ENCODE measurements at places on chromosomes 2 and 18.
A peak's percentile ranks its signal among the peaks of the same experiment; 100 is the strongest.

DNA sequence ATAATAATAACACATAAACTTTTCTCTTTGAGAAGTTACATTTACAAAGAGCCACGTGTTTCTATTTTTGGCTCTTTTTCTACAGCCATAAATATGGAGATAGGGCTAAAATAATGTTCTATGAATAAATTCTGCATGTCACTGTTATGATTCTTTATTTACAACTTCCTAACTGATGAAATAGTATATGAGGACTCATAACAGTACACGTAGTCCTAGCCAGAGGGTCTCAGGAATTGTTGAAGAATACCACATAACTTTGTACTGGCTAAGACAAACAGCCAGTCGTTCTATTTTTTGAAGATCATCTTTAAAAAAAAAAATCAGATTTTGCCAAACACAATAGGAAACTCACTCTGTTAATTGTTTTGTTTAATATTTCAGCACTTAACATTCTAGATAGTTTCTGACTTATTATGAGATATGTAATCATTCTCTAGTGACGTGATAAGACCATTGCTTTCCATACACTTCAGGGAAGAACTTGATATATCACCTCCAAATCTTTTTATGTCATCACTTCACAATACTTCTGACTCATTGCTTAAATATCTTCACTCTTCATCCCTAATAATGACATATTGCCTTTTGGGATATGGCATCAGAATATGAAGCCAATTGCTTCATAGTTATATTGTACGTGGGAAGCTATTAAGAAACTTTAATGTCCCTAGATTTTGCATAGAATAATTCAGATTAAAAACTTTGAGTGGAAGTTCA lies 256.1 kb downstream of the XIRP2 start:
- no peak for DNase-seq

DNA sequence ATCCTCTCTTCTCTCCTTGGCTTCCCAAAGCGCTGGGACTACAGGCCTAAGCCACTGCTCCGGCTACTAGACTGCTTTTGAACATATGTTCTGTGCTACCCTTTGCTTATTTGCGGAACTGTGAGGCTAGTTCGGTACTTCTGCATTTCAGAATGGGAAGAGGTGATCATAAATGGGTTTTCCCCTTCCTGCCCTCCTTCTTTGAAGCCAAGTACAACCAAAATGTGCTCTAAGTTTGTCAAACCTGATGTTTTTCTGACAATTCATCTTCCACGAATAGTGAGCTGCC lies 1.7 kb upstream of the ESCO1 start:
- no peak for DNase-seq

DNA sequence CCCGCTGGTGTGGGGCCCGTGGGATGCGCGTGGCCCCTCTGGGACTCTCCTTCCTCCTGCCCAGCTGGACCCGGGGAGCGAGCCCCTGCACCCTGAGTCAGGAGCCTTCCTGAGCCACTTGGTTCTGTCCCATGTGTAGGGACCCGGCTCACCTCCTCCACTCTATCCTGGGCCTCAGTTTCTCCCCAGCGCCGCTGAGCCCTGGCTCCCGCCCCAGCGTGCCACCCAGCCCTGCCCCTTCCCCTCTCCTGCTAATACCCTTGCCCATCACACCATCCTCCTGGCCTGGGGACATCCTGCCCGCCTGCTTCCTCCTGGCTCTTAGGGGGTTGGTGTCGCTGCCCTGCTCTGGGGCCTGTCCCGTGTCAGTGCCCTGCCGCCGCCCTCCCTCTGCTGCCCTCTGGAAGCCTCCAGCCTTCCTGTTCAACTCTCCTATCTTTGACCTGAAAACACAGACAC lies 24.8 kb downstream of the GPC1 start:
- peak; percentile 49 for DNase-seq

- DNase-seq: peak; percentile 76
Measured at GRCh38 chr2:45962177-45962921, 310.9 kb downstream of the PRKCE start.

DNA sequence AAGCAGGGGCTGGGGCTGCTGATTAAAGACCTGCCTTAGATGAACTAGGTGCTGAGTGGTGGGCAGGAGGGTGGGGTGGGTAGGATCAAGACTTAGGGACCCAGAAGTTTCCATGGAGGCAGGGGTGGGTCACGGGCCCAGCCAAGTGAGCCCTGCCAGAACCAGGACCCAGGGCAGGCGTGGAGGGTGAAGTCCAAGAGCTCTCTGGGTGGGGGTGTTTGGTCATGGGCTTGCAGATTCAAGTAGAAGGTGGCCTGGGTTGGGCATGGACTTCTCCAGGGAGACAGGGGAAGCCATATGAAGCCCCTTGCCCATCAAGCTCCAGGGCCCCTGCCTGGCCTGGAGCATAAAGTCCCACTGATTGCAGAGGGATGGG lies 168.8 kb downstream of the SMAD7 start:
- no peak for DNase-seq

DNA sequence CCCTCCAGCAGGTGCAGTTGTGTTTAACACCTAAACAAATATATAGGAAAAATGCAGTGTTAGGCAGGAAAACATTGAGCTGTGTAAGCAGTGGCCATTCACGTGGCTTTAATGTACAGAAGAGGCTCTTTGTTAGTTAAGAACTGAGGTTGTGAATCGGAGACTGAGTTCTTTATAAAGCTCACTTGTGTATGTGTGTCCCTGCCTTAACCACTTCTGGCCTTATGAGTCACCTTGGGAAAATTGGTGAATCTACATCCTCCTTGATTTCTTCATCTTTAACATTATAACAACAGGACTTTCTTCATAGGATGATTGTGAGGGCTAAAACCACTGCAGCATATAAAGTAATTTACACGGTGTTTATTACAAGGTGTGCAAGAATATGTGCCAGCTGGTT lies 188.4 kb upstream of the TPO start:
- no peak for DNase-seq

DNA sequence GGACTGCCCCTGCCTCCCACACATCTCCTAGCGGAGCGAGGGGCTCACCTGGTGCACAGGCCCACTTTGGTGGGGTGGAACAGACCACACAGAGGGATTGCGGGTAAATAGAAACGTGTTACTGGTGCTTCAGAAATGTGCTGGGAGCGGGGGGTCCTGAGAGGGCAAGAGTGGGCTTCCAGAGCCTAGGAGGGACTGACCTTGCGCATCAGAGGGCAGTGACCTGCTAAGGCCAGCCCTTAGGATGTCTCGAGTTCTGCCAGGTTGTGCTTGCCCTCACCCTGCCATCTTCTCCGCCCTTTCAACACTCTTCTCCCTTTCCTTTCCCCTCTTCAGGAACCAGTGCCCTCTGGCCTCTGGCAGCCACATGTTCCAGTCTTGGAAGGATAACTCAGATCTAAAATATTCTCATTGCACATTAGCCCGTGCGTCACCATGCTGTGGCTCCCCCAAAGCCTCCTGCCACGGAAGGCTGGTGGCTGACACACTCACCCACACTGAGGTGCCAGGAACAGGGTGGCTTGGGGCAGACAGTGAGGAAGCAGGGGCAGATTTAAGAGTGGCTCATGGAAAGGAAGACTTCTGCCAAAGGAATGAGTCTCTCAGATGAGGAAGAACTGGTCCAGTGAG lies 89.6 kb downstream of the MCFD2 start:
- DNase-seq: no peak

DNA sequence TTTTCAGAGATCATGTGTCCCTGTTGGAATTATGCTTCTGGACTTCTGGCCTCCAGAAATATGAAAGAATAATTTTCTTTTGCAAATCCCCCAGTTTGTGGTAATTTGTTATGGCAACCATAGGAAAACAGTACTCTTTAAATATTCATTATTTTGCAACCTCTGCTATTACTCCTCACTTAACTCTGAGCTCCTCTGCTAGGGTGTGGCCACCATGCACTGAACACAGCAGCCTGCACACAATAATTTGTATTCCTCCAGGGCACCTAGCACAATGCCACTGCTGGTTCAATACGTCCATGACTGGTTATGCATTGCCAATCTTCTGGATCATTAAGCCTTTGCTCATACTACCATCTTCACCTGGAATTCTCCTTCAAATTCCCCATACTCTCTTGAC lies 232.0 kb downstream of the CNTNAP5 start:
- DNase-seq: no peak

DNA sequence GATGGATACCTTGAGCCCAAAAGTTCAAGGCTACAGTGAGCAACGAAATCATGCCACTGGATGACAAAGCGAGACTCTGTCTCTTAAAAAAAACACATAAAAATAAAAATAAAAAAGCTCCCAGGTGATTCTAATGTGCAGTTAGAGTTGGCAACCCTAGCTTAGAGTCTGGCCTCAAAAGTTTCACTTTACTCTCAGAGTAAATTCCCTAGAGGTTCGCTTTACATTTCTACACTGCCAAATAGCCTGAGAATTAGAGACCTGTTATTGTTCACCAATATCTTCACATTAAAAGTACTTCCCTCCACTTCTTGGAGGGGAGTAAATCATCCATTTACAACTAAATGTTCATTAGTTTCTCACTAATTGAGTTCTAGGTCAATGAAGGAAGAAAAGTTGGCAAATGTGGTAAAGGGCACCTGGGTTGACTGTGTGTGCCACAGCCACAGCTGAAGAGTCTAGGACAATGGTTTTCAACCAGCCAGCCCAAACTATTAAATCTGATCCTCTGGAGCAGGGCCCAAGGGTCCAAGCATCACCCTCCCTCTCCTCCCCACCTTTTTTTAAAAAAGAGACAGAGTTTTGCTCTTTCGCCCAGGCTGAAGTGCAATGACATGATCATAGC lies 15.2 kb upstream of the TMEM37 start:
- no peak for DNase-seq

- no peak for DNase-seq
Measured at GRCh38 chr2:17579605-17580318, 39.3 kb downstream of the VSNL1 start.

GRCh38 chr2:75960472-75961009 lies 249.8 kb upstream of the GCFC2 start:
- no peak for DNase-seq

DNA sequence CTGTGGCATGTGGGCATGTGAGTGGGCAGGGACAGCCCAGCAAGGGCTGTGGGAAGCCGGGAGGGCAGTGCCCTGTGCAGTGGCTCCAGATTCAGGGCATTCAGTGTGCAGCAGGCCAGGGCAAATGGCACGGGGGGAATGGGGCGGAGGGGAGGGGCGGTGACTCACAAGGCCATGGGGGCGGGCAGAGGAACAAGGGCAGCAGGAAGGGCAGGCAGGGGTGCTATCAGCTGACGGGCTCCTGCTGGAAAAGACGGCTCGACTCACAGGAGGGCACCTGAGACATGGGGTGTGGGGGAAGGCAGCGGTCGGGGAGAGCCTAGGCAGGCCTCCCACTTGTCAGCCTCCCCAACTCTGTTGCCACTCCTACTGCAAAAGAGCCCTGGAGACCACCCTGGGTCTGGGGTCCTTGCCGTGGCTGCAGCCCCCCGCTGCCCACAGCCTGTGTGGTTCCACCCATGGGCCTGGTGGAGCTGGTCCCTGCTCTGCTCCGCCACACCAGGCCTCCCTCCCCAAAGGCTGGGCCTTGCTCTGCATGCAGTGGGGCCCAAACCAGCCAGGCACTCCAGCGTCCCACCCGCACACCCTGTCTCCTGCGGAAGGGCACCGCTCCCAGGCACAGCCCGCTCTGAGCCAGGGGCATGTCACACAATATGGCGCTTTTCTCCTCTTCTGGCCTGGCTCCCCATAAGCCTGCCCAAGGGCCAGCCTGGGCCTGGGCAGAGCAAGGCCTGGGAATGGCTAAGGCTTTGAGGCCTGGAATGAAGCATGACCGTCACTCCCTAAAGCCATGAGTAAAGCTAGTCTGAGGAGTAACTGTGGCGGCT lies 25.9 kb downstream of the HS6ST1 start:
- peak; percentile 71 for DNase-seq

DNA sequence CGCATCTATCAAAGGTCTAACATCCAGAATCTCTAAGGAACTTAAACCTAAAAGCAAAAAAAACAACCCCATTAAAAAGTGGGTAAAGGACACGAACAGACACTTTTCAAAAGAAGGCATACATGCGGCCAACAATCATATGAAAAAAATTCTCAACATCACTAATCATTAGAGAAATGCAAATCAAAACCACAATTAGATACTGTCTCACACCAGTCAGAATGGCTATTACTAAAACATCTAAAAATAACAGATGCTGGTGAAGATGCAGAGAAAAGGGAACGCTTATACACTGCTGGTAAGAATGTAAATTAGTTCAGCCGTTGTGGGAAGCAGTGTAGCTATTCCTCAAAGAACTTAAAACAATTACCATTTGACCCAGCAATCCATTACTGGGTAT lies 38.0 kb downstream of the PPP3R1 start:
- no peak for DNase-seq

Data from pancreas (tissue), 10 donors.